Ascending aorta (tissue), 2 donors: ENCODE measurements at places on chromosomes 6 and 20.

DNA sequence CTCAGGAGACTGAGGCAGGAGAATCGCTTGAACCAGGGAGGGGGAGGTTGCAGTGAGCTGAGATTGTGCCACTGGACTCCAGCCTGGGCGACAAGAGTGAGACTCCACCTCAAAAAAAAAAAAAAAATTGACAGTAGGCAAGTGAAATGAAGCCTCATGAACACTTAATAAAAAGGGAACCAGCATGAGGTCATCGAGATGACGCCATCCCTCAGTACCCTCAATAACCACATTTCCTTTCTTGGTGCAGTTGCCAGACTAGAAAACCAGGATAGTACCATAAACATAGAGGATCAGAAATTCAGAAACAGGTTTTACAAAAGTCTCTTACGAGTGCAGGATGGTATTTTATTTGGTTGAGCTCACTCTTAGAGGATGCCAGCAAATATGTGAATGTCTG, 584.1 kb downstream of the MAFB start:
- no peak for DNase-seq
- no peaks in the 10 kb centered on the region for H3K4me1 ChIP-seq
- no peak overlapping the region for H3K4me3 ChIP-seq
- no peaks in the 10 kb centered on the region for H3K27me3 ChIP-seq
- no peaks in the 10 kb centered on the region for H3K36me3 ChIP-seq
- no peak overlapping the region for H3K27ac ChIP-seq

- no peaks in the 10 kb centered on the region for H3K36me3 ChIP-seq
- no peak overlapping the region for H3K27ac ChIP-seq
- DNase-seq = no peak
- H3K27me3 ChIP-seq = no peaks in the 10 kb centered on the region
- no peak overlapping the region for H3K4me3 ChIP-seq
Observed at GRCh38 chr6:13992417-13993055, 67.8 kb downstream of the RNF182 start.

DNA sequence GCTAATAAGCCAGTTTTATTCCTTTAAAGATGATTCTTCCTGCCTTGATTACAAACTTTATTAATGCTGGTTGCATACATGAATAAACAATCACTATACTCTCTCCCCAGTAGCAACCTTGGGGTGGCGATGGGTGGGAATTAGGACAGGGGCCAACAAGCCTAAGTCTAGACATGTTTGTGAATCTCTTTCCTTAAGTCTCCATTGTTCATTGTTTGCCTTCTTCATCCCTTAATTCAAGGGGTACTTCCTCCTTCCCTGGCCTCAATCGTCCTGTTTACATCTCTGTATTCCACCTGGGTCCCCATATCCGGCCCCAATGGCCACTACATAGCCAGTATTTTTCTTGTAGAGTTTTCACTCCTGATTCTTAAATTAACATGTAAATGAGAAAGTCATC, 66.0 kb downstream of the ARHGAP18 start:
- no peaks in the 10 kb centered on the region for H3K36me3 ChIP-seq
- peaks cover 14% of the 10 kb centered on the region for H3K4me1 ChIP-seq
- no peak overlapping the region for H3K4me3 ChIP-seq
- no peaks in the 10 kb centered on the region for H3K27me3 ChIP-seq

- no peak overlapping the region for H3K27ac ChIP-seq
- no peaks in the 10 kb centered on the region for H3K36me3 ChIP-seq
- H3K4me1 ChIP-seq = peaks cover 2% of the 10 kb centered on the region
Observed at GRCh38 chr20:9262653-9263194, 193.8 kb downstream of the PLCB4 start.

- H3K4me1 ChIP-seq = no peaks in the 10 kb centered on the region
- no peak overlapping the region for H3K4me3 ChIP-seq
- no peak overlapping the region for H3K27ac ChIP-seq
- DNase-seq = no peak
Observed at GRCh38 chr20:29318871-29319461, 1938.5 kb upstream of the DEFB115 start.

DNA sequence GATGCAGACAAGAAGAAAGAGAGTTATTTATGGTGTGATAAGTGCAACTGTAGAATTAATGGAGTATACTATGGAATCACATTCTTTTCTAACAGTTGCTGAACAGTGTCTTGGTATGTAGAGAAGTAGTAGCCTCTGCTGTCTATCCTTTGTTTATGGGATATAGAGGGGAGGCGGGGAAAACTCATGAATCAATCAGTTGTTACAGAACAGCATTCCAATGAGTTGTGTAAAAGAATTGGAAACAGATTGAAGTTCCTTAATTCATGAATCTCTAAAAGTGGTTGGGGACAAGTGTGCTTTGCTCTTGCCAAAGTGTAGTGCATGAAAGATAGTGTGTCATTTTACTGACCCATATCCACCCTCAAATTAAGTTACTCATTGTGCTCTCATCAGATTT, 77.7 kb downstream of the FLRT3 start:
- DNase-seq = no peak
- H3K27me3 ChIP-seq = no peaks in the 10 kb centered on the region
- no peak overlapping the region for H3K27ac ChIP-seq
- H3K4me1 ChIP-seq = no peaks in the 10 kb centered on the region
- H3K4me3 ChIP-seq = no peak overlapping the region
- no peaks in the 10 kb centered on the region for H3K36me3 ChIP-seq

- no peak for DNase-seq
- H3K36me3 ChIP-seq = no peaks in the 10 kb centered on the region
- H3K4me1 ChIP-seq = peaks cover 15% of the 10 kb centered on the region
Observed at GRCh38 chr6:111664565-111665030, 58.9 kb upstream of the TRAF3IP2 start.

GRCh38 chr6:45822873-45823272, 192.8 kb downstream of the CLIC5 start:
- no peaks in the 10 kb centered on the region for H3K36me3 ChIP-seq
- no peaks in the 10 kb centered on the region for H3K27me3 ChIP-seq
- no peak overlapping the region for H3K27ac ChIP-seq
- no peaks in the 10 kb centered on the region for H3K4me1 ChIP-seq

GRCh38 chr6:498795-499231, 107.3 kb downstream of the IRF4 start:
- no peak overlapping the region for H3K27ac ChIP-seq
- H3K4me3 ChIP-seq = no peak overlapping the region
- DNase-seq = no peak
- H3K27me3 ChIP-seq = no peaks in the 10 kb centered on the region
- peaks cover 25% of the 10 kb centered on the region for H3K36me3 ChIP-seq

- H3K27ac ChIP-seq = no peak overlapping the region
- DNase-seq = no peak
- H3K27me3 ChIP-seq = no peaks in the 10 kb centered on the region
- no peaks in the 10 kb centered on the region for H3K4me1 ChIP-seq
- peaks cover 56% of the 10 kb centered on the region for H3K36me3 ChIP-seq
Observed at GRCh38 chr20:64006902-64007301, 26.0 kb downstream of the PRPF6 start.
